SK-MEL-5 (cell line): ENCODE measurements at places on chromosomes 12 and 14.
A peak's percentile ranks its signal among the peaks of the same experiment; 100 is the strongest.

DNA sequence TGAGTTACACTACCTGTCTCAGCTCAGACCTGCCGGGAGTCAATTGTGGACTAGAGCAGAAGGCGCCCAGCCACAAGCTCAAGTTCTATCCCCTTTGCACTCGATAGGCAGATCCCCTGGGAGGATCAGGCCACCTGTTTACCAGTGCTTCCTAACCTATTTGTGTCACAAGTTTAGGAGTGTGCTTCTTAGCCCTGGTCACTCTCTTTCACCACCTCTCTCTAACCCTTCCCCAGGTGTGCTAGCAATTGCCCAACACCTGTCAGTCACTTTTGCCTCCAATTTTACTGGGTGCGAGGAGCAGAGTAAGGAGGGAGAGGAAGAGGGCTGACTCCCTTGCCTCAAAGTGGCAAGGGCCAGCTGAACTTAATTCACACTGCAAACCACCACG, 745 bp upstream of the NAA30 start:
- peak; percentile 10 for DNase-seq

GRCh38 chr14:21071225-21072030, 1.3 kb downstream of the ARHGEF40 start:
- peak; percentile 71 for DNase-seq

- no peak for DNase-seq
These were observed 302.3 kb upstream of the RGS6 start for GRCh38 chr14:71629765-71630492.

DNA sequence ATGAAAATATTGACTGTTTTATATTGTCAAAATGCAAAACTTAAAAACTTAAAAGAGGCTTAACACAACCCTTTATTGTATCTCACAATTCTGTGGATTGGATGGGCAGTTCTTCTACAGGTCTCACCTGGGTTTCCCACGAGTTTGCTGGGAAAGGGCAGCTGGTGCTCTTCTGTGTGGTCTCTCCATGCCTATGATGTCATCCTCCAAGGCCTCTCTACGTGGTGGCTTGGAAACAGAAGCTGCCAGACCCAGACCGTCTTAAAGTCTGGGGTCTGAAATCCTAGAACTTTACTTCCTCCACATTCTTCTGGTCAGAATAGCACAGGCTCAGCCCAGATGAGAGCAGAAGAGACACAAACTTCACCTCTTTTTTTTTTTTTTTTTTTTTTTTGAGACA, 36.5 kb upstream of the KICS2 start:
- DNase-seq: no peak

GRCh38 chr12:54590978-54591591, 2.6 kb upstream of the PPP1R1A start:
- DNase-seq: no peak

DNA sequence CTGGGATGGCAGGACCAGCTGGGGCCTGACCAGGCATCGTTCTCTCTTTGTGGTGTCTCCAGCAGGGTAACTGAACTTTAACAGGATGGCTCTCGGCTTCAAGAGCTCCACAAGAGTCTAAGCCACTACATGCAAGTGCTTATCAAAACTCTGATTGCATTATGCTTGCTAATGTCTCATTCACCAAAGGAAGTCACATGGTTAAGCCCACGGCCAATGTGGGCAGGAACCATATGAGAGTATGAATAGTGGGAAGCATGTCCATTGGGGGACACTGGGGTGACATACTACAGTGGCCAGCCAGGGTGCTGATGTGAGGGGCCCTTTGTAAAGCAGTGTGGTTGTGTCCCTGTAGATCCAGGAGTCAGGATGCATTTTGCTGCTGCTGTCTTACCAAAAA, 35.0 kb upstream of the KCNA5 start:
- no peak for DNase-seq

- no peak for DNase-seq
These were observed 1752.4 kb upstream of the FLRT2 start for GRCh38 chr14:83777516-83777915.

DNA sequence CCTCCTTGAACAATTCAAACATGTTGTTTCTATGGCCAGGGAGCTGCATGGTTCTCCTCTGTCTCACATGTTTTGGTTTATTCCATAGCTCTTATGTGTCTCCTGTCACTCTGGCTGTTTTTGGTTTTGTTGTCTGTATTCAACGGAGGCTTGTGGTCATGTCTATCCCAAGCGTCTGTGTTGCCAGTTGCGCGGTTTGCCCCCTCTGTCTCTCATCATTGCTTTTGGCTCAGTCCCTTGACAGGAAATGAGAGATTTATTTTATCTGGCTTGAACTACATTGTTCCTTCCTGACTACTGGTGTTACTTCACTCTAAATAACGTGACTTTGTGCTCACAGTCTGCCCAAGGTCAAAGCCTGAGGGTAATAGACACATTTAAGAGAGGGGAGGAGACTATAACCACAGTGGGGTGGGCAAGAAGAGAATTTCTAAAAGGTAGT, 96.4 kb upstream of the SOX5 start:
- peak; percentile 62 for DNase-seq

- DNase-seq: no peak
These were observed 918 bp downstream of the LIN7A start for GRCh38 chr12:80936642-80937390.
